ENCODE measurements at places on chromosomes 1 and 21.

DNA sequence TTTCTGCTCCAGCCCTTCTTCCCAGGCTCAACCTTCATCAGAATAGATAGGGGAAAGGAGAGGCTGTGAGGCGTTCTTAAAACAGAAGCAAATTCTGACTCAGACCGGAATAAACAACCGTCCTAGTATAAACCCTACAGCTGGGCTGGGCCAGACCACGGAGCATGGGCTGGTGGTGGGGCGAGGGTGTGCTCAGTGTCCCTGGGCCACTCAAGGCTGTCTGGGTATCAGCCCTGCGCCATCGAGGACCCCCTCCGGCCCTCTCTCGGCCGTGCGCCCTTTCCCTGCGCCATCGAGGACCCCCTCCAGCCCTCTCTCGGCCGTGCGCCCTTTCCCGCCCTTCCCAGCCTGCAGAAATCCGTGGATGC lies 36.0 kb downstream of the CAPN2 start:
- no peak for DNase-seq
- H3K4me1 ChIP-seq: peaks cover 7% of the 10 kb centered on the region
- H3K27me3 ChIP-seq: no peaks in the 10 kb centered on the region
- H3K4me3 ChIP-seq: peak overlapping the region; percentile 68

DNA sequence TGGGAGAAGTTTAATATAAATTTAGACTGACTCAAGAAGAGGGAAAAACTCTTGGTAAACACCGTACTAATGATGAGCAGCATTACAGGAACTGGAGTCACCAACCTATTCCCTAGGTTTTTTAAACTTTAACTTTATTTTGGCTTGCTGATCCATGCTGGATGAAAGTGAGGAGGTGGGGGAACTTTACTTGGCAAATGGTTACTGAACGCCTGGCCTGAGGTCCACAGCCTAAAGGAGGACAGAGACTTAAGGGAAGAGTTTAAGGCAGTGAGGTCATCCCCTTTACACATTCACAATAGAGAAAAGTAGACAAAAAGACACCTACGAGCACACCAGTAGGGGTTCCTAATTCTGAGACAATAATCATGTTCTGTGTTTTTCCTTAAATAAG lies 25.6 kb upstream of the A3GALT2 start:
- H3K27me3 ChIP-seq: no peaks in the 10 kb centered on the region
- no peaks in the 10 kb centered on the region for H3K36me3 ChIP-seq
- no peak overlapping the region for H3K27ac ChIP-seq
- DNase-seq: no peak

DNA sequence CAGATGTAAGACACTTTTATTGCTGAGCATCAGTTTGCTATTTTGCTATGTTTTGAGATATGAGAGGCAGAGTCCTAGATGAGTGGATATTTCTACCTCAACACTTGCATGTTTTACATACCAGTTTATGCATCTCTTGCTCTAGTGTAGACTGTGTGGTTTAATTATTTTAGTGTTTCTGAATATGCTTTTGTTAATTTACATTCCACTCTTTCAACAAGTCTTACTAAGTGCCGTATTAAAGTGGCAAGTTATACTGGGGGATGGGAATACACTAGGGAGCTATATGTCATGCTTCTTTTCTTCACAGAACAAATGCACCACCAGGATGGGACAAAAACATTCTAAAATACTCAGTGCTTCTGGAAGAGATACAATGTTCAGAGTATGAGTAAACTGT lies 507.7 kb upstream of the PRMT6 start:
- no peak overlapping the region for H3K4me3 ChIP-seq
- no peaks in the 10 kb centered on the region for H3K4me1 ChIP-seq
- no peak overlapping the region for H3K27ac ChIP-seq
- no peaks in the 10 kb centered on the region for H3K36me3 ChIP-seq

GRCh38 chr1:230641346-230641745 lies 935 bp upstream of the COG2 start:
- no peak for DNase-seq
- H3K4me1 ChIP-seq: peaks cover 24% of the 10 kb centered on the region
- no peak overlapping the region for H3K27ac ChIP-seq
- H3K36me3 ChIP-seq: no peaks in the 10 kb centered on the region
- H3K27me3 ChIP-seq: peaks cover 7% of the 10 kb centered on the region

DNA sequence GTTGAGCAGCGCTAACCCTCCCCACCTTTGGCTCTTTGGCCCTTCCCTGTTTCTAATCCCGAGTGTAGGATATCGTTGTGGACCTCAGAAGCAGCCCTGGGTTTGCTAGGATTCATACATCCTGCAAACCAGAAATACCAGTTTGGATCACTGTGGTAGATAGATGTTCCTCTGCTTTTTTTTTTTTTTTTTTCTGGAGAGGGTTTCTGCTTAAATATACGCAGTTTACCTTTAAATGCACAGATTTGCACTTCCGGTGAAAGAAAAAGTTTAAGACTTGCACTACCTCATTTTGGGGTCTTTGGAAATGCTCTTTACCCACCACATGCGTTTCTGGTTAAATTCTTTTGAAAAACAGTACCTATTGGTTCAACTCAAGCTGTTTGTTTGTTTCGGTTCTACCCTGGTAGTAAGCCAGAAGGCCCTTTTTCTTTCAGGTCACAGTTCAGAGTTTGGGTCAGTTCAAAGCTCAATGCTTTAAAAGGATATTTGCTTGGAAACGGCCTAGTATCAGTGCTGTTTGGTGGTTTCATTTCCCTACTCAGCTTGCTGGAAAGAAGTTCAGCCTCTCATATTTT lies 908 bp downstream of the DDI2 start:
- H3K36me3 ChIP-seq: no peaks in the 10 kb centered on the region
- peak overlapping the region; percentile 88 for H3K27ac ChIP-seq
- H3K4me3 ChIP-seq: peak overlapping the region; percentile 96

DNA sequence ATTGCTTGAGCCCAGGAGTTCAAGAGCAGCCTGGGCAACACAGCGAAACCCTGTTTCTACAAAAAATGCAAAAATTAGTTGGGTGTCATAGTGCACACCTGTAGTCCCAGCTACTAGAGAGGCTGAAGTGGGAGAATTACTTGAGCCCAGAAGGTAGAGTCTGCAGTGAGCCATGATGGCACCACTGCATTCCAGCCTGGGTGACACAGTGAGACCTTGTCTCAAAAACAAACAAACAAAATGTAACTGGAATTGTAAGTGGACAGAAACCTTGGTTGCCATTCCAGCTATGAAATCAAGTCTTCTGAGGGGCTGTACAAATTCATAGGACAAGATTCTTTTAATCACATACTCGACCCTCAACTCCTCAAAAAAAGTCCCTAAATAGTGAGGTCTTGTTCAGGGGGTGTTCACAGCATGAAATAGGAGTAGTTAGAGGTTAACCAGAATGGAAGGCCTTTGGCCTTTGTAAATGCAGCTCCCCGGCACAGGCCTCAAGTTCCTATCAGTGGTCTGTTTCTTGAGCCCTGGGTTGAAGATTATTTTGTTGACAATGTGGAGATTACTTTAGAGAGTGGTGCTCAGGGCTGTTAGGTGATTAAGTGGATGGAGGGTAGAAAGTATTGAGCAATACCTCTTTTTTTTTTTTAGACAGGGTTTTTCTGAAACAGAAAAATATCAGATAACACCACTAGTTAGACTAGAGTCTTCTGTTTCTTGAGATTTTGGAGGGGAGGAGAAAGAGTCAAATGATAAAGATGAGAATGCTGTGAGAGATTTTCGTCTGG lies 138.7 kb upstream of the ZNF648 start:
- no peaks in the 10 kb centered on the region for H3K4me1 ChIP-seq
- DNase-seq: no peak
- no peaks in the 10 kb centered on the region for H3K27me3 ChIP-seq

All from naive thymus-derived CD4-positive, alpha-beta T cell (primary cell).